ENCODE measurements at places on chromosomes 6 and 20. TPM values are rescaled to one million over a fixed set of nuclear protein-coding genes. Genes with fewer than 3 reads are reported as not detected.
A peak's percentile ranks its signal among the peaks of the same experiment; 100 is the strongest.

GRCh38 chr6:159842035-159842434 is 42.0 kb downstream of the PNLDC1 start:
- DNase-seq, result no peak

GRCh38 chr6:11974089-11974488 is 38.0 kb upstream of the HIVEP1 start:
- no peak for DNase-seq

- DNase-seq, result no peak
These were observed 64.3 kb downstream of the ADTRP start for GRCh38 chr6:11714116-11714797.

GRCh38 chr6:28988536-28989311 is 16.4 kb downstream of the ZNF311 start:
- peak; percentile 74 for DNase-seq

- DNase-seq, result no peak
These were observed 454 bp downstream of the L3MBTL3 start for GRCh38 chr6:130018744-130019325.

The ARFGEF3 gene
- total RNA-seq, result 28.1 TPM

The GRM4 gene
- 0.12 TPM for total RNA-seq

The BIRC7 gene
- total RNA-seq, result not detected

The LINC00237 gene
- total RNA-seq, result not detected
